ENCODE measurements at places on chromosomes 13 and 19.
A peak's percentile ranks its signal among the peaks of the same experiment; 100 is the strongest.

DNA sequence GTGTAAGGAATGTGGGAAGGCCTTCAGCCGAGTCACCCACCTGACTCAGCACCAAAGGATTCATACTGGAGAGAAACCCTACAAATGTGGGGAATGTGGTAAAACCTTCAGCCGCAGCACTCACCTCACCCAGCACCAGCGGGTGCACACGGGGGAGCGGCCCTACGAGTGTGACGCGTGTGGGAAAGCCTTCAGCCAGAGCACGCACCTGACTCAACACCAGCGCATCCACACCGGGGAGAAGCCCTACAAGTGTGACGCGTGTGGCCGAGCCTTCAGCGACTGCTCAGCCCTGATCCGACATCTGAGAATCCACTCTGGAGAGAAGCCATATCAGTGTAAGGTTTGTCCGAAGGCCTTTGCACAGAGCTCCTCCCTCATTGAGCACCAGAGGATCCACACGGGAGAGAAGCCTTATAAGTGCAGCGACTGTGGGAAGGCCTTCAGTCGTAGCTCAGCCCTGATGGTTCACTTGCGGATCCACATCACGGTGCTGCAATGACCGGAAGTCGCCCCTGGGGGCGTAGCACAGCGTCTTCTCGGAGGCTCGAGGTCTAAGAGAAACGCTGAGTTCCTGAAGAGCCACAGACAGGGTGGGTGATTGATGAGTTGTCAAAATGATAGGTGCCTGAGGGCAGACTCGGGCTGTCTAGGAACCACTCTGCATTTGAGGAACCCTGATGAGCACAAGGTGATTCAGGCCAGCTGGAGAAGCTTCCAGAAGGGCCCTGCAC lies 12.2 kb downstream of the ZSCAN22 start:
- DNase-seq: no peak

DNA sequence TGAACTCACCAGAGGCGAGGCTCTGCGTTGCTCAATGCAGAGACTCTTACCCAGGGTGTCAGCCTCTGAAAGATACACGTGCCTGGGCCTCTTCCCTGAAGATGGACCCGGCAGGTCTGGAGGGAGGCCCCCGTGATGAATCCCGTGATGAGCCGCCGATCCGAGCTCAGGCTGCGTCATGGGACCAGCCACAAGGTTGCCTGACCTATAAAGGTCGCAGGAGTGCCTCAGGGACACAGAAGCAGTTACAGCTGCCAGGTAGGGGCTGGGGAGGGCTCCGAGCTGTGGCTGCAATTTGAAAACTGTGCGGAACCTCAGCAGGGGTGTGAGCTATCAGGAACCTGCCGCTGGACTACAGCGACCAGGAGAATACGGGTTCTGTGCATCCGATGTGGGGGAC lies 10.5 kb upstream of the ATP11A start:
- DNase-seq: no peak

DNA sequence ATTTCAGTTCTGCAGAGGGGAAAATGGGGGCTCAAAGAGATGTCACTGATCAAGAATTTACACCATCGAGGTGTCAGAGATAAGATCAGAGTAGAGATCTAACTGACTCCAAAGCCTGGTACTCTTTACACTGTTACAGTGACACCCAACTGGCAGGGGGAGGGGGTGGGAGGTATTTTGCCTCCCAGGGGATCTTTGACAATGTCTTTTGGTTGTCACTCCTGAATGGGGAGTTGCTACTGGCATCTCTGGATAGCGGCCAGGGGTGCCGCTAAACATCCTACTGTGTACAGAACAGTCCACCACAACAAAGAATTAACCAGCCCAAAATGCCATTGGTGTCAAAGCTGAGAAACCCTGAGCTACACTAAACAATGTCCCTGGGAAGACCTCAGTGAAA lies 3.1 kb downstream of the FPR3 start:
- DNase-seq: no peak

GRCh38 chr19:40089462-40089861 lies 1.3 kb downstream of the ZNF780A start:
- no peak for DNase-seq

GRCh38 chr13:41821238-41821594 lies 139.7 kb downstream of the VWA8 start:
- DNase-seq: no peak

DNA sequence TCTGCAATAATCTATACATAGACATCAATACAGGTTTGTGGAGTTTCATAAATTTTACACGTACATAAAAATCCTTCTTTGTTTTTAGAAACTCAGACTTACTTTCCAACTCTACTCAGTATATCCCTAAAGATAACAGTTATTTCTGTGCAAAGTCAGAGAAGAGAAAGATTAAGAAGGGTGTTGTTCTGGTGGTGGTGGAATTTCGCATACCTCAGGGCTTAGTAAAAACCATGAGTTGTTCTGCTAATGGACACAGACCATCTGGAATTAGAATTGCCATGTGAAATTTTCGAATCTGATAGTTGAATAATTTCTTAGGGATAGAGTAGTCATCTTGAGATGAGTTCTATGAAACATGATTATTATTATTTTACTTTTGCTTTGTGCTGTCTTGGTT lies 102.7 kb downstream of the ZAR1L start:
- peak; percentile 70 for DNase-seq

DNA sequence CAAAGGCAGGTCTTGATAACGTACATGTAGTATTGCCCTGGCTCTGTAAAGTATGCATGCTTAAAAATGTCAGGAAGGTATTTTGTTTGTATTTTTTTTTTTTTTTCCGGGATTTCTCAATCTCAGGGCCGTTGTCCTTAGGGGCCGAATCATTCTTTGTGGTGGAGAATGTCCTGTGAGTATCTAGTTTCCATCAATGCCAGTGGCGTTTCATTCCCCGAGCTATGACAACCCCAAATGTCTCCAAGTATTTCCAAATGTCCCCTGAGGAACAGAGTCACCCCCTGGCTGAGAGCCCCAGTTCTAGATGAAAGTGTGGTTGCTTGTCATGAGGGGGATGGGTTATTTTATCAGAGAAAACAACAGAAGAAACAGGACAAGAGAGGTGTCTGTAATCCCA lies 68.7 kb downstream of the ACSBG2 start:
- no peak for DNase-seq

GRCh38 chr13:80563439-80563838 lies 222.5 kb upstream of the SPRY2 start:
- no peak for DNase-seq

- no peak for DNase-seq
These were observed 594 bp downstream of the ZNF559 start for GRCh38 chr19:9324584-9324962.

DNA sequence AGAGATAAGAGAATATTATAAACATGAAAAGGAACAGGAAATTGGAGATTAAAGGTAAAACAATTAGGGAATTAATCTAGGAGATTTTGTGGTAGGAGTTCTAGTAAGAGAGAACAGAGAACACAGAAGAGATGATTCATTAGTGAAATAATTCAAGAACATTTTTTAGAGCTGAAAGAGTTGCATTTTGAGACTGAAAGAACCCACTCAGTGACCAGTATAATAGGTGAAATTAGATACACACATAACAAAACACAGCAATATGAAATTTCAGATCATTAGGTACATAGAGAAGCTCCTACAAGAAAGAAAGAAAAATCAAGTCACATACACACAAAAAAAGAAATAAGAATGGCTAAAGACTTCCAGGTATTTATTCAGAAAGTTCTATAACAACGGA lies 144.0 kb downstream of the CYSLTR2 start:
- no peak for DNase-seq

- DNase-seq: no peak
These were observed 62.1 kb downstream of the ZNF737 start for GRCh38 chr19:20503476-20503875.

DNA sequence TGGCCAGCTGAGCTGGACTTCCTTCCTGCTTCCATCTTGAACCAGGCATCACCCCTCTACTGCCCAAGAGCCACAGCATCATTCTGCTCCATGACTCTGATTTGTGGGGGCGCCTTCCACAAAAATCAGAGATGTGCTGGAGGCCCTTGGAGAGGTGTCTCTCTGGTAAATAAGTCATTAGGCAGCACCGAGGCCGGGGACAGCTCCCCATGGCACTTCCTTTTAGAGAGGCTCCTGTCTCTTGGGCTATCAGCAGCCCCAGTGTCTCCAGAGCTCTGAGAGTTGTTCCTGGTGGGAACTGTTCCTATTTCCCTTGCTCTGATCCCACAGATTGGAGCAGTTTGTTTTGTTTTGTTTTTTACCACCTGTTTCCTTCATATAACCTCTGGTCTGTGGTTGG lies 19.9 kb downstream of the NWD1 start:
- DNase-seq: no peak

- DNase-seq: no peak
These were observed 15.6 kb downstream of the SCGB2B2 start for GRCh38 chr19:34661357-34661756.

- DNase-seq: no peak
These were observed 2.8 kb upstream of the USF2 start for GRCh38 chr19:35265900-35266519.
